GM04503 (cell line): ENCODE measurements at places on chromosomes 13 and 19.

- no peak for DNase-seq
Observed at GRCh38 chr19:7868326-7868670, 5.9 kb downstream of the PRR36 start.

- DNase-seq: no peak
Observed at GRCh38 chr13:74571811-74572210, 437.6 kb upstream of the KLF12 start.

- no peak for DNase-seq
Observed at GRCh38 chr13:44449999-44450821, 76.6 kb downstream of the SERP2 start.

- DNase-seq: no peak
Observed at GRCh38 chr13:113792236-113792770, 33.3 kb downstream of the TMEM255B start.

GRCh38 chr13:110479648-110480047, 81.9 kb downstream of the RAB20 start:
- DNase-seq: no peak

DNA sequence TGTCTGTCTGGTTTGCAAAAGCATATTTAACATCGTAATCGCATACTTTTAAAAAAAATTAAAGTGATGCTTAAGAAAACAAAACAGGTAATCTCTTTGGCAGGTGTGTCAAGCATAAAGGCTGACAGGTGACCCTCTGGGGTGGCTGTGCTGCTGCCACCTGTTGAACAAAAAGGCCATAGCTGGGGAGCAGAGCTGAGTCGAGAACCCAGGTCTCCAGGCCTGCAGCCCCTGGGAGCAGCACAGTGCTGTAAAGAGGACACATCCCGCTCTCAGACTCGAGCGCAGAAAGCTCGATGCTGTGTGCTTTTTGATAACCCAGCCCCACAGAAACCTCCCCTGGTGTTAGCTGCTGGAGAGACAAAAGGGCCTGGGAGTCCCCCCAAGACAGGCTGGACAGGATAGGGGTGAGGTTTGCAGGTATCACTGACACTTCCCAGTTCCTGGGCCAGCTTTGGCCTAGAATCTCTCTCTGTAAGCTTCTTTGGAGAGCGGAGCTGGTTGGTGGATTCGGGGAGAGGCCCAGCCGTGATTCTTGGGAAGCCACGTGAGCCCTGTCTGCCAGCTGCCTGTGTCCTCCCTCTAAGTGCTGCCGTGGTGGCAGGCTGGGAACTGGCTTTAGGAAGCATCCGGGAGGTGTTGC, 66.9 kb downstream of the C13orf42 start:
- DNase-seq: no peak

DNA sequence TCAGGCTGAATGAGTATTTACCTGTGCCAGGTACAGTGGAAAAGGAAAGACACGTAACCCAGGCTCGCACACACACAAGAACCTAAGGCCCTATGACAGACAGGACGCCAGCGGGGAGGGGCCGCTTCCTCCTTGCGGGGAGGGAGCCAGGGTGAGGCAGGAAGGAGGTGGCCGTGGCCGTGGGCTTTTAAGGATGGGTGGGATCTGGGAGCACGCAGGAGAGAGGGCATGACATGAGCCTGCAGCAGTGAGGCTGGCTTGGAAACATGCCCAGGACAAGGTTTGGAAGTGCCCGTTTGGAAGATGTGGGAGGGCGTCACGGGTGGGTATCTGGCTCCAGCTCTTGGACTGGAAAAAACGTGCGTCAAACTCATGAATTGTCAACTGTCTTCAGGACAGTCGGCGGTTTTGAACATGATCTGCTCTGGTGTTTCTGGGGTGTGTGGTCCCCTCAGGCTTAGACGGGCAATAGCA, 20.1 kb downstream of the SH3GL1 start:
- DNase-seq: no peak

GRCh38 chr13:100517135-100517534, 71.5 kb downstream of the GGACT start:
- no peak for DNase-seq

DNA sequence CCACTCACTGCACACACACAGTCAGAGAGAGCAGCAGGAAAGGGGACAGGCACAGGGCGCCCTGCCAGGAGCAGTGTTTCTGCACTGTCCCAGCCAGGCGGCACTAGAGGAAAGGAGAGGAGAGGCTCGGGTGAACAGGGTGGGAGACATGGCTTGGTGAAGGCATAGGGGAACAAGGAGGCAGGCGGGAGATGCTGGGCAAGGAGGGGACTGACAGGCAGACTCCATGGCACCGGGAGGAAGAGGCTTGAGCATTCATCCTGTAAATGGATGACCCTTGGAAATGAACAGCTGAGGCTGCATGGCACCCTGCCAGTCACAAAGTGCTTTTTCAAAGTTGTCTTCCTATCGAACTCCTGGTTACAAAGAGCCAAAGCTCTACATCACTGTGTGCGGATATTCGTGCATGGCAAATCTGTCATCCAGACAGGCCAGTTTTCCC, 22.4 kb downstream of the MED26 start:
- DNase-seq: no peak

DNA sequence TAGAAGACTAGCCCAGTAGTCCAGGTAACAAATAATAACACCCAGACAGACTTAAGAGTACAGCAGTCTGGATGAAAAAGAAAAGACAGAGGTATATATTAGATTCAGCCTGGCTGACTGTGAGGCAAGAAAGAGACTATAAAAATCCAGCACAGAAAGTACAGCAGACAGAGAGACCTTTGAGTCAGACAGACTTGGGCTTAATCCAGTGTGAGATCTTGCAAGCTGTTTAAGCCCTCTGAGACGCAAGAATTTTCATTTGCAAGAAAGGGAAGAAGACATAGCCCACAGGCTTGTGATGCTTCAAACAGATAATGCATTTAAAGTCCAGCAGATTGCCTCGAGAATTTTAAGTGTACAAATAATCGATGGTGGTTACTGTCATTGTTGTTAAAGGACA, 471.4 kb downstream of the LIG4 start:
- DNase-seq: peak; percentile 34

DNA sequence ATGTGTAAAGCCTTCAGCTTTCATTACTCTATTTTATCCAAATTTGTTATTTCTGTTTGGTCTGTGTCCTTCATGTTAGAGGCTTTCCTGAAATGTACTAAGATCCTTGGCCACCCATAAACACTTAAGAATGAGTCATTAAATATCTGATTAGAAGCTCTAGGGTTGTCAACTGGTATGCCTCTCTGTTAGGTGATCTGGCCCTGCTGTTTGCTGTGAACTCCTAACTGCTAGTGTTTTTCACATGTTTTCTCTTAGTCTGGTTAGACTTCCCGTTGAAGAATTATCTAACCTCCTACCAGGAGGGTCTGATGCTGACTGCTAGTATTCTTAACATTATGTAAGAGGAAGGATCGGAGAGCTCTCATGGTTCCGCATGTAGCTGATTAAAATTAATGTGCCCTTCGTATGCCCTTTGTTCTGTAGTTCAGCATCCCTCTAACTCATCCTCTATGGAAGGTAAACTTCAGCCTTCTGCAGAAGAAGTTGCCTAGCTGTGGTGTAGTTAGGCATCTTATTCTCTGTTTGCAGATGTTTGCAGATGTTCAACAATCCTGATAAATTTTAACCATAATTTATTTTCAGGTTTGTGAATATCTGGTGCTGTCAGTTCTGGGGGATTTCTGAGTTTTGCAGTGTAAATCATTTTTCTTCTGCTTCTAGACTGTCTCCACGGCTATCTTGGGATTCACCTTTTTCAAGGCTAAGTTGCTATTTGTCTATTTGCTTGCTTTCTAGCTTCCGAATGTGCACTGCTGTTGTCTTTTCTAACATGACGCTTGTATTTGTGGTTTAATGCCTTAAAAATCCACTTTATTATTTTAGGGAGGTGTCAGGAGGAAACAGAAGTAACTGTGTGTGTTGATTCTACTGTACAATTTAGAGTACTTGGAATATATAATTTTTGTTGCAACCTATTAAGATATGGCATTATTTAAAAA, 207.2 kb upstream of the SPRY2 start:
- DNase-seq: no peak

- DNase-seq: no peak
Observed at GRCh38 chr13:71488201-71488600, 378.8 kb downstream of the DACH1 start.

DNA sequence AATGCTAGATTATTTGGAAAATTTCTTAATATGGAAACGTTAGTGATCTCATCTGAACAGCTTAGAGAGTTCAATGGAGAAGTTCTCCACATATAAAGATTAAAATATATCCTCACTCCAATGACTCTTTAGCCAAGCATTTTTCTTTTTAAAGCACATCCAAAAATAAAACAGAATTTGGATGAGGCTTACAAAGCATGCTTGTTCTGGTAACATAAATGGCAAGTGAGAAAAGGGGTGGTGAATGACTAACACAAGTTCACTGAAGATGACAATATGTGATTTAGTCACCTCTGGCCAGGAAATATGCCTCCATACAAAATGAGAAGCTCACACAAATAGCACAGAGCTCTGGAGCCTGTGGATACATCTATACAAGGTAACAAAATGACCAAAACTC, 253.0 kb downstream of the PCDH20 start:
- DNase-seq: no peak

DNA sequence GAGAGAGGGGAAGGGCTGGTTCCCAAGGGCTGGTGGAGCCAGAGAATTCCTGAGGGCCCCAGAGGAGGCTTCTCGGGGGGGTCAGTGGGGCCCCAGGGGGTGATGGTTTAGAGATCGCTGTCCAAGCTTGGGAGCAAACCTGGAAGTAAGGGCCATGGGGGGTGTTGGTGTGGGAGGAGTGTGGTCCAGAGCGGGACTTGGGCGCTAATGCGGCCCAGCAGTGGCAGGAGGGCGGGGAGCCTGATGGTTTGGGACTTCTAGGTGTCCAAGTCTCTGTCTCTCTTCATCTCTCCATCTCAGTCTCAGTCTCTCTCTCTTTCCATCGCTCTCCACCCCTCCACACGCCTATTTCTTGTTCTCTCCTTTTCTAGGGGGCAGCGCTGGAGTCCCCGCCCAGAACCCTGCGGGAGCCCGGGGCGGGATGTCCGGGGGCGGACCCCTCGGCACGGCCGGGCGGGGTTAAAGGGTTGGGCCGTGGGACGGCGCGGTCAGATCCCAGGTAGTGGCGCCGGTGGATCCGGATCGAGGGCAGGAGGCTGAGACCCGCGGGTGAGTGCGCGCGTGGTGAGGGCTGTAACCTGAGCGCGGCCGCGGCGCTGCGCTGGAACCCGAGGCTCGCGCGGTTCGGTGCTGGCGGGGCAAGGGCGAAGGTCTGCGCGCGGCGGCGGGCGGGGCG, at the start of gene CYP4F22:
TSS of gene CYP4F22 (plus strand) at position 491 of the 676 bp plus-strand sequence. CDS start 16,812 bp downstream, outside the sequence.
- no peak for DNase-seq

DNA sequence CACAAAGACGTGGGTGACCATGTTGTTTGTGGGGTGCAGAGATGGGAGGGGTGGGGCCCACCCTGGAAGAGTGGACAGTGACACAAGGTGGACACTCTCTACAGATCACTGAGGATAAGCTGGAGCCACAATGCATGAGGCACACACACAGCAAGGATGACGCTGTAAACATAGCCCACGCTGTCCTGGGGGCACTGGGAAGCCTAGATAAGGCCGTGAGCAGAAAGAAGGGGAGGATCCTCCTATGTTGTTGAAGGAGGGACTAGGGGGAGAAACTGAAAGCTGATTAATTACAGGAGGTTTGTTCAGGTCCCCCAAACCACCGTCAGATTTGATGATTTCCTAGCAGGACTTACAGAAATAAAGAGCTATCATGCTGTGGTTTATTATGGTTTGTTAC, 5.6 kb downstream of the KLK2 start:
- no peak for DNase-seq

DNA sequence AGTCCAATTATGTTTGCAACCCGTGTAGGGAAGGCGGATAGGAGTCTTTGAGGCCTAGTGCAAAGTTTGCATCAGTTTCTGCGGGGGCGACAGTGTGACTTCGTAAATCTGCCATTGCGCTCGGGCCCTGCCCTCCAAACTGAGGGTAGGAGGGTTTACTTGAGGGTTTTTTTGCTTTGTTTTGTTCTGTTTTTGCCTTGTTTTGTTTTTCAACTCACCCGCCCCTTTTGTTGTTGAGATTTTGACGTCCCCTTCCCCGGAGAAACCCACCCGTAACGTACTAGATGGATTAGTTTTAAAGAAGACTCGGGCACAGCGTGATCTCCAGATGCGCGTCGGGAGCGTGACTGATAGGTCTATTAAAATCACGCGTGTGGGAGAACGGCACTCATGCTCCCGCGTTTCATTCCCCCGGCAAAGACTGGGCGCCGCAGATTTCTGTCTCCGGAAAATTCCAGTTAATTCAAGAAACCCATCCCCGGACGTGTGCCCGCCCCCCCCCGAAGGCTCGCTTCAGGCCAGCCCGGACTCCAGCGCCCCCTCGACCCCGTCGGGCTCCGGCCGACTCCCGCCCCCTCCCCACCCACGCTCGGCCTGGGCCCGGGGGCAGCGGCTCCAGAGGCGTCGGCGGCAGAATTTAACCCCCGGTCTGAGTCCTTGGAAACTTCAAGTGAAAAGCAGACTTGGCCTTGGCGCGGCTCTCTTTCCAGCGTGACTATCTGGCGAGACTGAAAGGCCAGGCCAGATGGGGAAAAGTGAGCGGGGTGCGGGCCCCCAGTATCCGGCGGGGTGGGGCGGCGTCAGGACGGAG, 5.0 kb downstream of the SOX1 start:
- DNase-seq: no peak

GRCh38 chr13:49368688-49369087, 75.2 kb downstream of the CAB39L start:
- no peak for DNase-seq

- no peak for DNase-seq
Observed at GRCh38 chr13:83881917-83882605, at the start of gene SLITRK1. Gene SLITRK1, minus strand, starts transcription at chr13:83882474. Its CDS starts 967 bp downstream, at chr13:83881507.

DNA sequence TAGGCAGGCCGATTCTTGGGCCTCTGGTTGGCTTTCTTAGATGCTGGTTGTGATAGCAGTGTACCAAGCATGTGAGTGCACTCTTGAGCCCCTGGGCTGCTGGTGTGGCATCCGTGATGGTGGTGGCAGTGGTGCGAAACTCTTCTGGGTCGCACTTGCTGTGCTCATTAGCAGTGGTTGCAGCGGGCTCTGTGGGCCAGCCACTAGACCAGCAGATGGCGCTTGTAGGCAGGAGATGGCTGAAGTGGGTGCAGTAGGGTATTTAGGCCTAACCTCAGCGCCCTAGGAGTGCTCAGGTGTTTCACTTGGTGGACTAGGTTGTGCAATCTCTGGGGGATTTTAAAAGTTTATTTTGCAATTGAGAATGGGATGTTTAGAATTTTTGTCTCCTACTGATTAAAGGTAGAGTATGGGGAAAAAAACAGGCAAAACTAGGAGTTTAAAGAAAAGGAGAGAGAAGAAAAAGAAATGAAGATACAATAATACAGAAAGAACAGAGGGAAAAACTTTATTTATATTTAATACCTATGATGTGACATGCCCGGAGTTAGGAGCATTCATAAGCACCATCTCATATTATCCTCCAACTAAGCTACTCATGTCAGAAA, 4.3 kb upstream of the ZNF17 start:
- DNase-seq: no peak

- DNase-seq: no peak
Observed at GRCh38 chr19:40294560-40294959, 9.4 kb upstream of the AKT2 start.

GRCh38 chr13:28636069-28636468, 22.9 kb upstream of the POMP start:
- peak; percentile 82 for DNase-seq

- DNase-seq: no peak
Observed at GRCh38 chr19:40524655-40525054, 52.0 kb upstream of the SHKBP1 start.

- DNase-seq: no peak
Observed at GRCh38 chr13:45464141-45464686, 525 bp upstream of the COG3 start.

- no peak for DNase-seq
Observed at GRCh38 chr13:34322743-34323074, 504.8 kb downstream of the RFC3 start.

GRCh38 chr19:38494379-38494778, 60.9 kb downstream of the RYR1 start:
- DNase-seq: no peak
